ENCODE measurements at places on chromosomes 2 and 18.

DNA sequence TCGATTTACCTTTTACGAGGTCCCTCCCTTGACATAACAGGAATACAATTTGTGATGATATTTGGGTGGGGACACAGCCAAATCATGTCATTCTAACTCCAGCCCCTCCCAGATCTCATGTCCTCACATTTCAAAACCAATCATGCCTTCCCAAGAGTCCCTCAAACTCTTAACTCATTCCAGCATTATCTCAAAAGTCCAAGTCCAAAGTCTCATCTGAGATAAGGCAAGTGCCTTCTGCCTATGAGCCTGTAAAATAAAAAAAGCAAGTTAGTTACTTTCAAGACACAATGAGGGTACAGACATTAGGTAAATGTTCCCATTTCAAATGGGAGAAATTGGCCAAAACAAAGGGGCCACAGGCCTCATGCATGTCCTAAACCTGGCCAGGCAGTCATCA lies 381.1 kb downstream of the PIK3C3 start:
- DNase-seq, result no peak

- no peak for DNase-seq
Observed at GRCh38 chr2:165535471-165535870, 66.0 kb downstream of the CSRNP3 start.

DNA sequence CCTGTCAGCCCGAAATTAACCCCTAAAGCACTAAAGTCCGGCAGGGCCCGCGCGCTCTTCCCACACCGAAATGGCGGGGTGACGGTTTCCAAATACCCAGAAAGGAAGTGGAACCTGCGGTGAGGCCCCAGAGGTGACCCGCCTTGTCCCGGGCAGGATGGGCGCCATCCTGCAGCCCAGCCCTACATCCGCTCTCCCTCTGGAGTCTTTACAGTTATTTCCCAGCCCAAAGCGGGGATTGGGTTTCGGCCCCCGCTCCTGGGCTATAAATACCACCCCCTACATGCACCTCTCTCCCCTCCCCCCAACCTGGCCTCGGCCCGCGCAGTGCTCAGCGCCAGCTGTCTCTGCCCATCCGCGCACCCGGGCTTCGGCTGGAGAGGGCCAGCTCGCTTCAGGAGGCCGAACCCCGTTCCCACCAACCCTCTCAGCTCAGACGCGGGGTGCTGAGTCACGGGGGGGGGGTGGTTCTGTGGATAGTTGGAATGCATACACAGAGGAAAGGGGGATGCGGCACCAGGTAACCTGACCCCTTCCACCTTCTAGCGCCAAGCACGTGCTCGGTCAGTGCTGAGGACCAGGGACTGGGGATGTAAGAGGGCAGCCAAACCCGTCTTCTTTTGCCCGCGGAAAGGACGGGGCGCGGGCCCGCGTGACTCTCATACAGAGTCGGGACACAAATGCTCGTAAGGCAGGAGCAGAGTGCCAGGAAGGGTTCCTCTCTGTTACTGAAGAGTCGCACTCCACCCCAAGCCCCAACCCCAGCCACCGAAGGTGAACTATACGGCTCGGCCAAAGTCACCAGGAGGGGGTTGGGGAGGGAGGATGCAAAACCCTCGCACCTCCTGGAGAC lies at the start of gene TUBA4B:
TSS of gene TUBA4B (plus strand) at position 344 of the 853 bp plus-strand sequence. CDS start at position 509, 165 bp downstream.
- peak; percentile 81 for DNase-seq

- peak; percentile 33 for DNase-seq
Observed at GRCh38 chr2:61993422-61994024, 88.0 kb downstream of the COMMD1 start.

DNA sequence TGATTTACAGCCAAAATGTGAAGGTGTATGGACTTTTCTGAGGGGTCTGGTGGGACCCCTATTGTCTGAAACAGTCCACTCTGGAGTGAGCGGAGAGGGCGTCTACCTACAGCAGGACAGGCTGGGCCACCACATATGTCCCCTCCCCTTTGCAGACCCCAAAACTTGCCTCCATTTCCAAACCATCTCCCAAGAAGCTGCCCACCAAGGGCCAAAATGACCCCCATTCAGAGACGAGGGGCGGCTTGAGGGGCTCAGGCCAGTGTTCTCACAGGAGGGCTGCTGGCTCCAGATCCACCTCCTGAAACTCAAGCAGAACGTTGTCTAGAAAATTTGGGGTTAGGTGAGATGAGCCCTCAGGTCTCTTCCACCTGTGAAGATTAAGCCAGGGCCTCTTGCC lies 161.1 kb upstream of the SALL3 start:
- no peak for DNase-seq

DNA sequence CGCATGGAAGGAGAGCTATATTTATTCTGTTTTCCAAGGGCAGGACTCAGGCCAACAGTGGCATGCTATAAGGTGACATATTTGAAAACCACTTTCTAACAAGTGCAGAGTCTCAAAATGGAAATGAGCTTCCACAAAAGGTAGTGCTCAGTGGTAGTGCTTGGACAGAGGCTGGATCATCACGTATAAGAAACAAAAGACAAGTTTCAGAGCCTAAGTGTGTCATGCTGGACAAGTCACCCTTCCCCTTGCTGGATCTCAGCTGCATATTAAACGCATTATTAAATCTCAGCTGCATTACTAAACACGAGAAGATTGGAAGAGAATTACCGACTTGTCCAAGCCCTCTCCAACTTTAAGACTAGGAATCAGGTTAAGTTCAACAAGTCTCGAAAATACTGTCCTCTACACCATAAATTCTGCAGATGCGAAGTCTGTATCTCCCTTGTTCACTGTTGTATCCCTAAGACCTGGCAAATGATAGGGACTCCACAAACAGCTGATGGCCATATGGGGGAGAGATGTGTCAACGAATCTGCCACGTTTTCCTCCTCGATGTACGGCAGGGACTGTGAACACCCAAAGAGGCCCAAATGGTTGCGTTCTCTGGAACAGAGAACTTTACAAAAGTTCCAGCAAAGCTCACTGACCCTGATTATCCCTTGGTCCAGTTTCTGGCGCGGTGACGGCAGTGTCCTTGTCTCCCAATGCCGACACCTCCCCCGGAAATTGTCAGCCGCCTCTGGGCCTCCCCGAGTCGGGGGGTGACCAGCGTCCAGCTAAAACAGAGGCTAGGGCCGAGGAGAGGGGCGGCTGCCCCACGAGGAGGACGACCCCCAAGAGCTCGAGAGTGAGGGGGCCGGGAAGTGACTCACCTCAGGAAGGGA lies 611 bp downstream of the NOL10 start:
- DNase-seq, result no peak

DNA sequence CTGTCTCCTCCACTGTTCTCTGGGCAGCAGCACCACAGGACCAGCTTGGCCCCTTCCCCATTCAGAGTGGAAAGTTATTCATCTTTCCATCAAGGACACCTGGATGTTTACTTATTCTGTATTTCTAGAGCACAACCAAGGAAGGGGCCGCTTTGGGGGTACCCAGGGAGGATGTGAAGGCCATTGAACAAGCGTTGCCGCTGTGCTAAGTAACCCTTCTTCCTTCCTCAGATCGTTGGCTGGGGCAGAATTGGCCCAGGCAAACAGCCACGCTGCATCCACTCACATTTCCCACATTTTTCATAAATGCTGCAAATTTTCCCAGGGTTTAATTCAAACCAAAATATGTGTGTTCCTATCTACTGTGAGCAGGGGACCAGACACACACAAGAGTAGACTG lies 76.2 kb upstream of the NPAS2 start:
- no peak for DNase-seq

DNA sequence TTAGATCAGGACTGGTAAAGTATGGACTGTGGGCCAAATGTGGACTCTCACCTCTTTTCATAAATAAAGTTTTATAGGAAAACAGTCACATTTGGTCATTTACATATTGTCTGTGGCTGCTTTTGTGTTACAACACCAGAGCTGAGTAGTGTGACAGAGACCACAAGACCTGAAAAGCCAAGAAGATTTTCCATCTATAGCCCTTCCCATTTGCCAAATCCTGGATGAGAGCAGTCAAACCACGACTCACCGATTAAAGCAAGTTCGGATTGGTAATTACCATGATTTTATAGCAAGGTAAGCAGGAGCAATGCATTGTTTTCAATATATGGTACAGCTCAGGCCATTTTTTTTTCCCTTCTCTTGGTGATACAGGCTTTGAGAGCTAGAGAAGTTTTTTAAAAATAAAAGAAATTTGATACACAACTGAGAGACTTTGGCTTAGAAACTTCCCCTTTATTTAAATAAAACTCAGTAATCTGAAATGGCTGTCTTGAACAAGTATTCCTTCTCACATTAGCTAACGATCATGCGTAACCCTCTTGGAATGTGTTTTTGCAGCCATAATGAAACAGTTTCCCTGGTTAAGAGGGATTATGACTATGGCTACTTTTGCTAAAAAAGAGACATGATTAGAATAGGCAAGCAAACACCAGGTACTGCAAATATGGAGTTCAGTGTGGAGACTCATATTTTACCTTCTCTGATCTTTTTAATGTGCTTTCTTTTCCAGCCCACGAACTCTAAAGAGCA lies 9.5 kb upstream of the MALL start:
- peak; percentile 63 for DNase-seq

DNA sequence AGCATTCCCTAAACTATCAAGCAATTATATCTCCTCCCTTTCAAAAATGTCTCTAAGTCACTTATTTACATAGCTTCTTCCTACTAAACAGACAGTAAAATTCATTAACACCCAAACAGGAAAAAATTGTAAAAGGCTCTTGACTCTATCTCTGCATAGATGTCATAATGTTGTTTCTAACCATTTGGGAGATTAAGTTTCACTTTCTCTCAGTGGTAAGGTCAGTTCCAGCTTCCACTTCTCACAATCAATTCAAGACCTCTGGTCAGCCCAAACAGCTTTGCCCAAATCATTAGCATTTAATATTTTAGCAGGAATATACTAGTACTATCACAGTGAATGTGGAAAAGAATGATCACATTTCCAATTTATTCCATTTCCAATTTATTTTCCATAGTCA lies 374.3 kb upstream of the MC4R start:
- DNase-seq, result no peak

GRCh38 chr2:1883476-1883875 lies 139.2 kb upstream of the PXDN start:
- no peak for DNase-seq

GRCh38 chr18:48824231-48824970 lies 126.4 kb downstream of the SMAD7 start:
- no peak for DNase-seq

GRCh38 chr2:134308474-134309385 lies 54.9 kb downstream of the MGAT5 start:
- DNase-seq, result no peak

GRCh38 chr18:46755315-46756024 lies 1.4 kb downstream of the ST8SIA5 start:
- DNase-seq, result no peak

- no peak for DNase-seq
Observed at GRCh38 chr2:157901325-157901724, 25.2 kb upstream of the ACVR1 start.

DNA sequence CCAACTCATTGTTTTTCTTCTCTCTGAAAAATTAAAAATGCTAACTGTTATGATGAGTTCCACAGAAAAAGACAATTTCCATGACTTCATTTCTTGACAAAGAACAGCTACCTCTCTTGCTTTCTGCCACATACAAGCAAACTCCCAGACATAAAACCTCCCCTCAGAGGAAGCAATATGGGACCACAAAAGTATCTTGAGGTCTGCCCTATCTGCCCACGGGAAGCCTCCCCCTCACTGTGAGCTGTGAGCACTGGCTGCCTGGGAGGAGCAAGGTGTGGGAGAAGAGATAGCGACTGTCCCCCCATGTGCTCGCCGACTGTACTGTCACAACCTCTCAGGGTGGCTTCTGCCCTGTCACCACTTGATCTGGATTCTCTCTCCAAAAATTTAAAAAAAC lies 69.7 kb upstream of the NRP2 start:
- peak; percentile 13 for DNase-seq

- peak; percentile 52 for DNase-seq
Observed at GRCh38 chr18:74299746-74300145, 8.0 kb upstream of the CYB5A start.

GRCh38 chr2:11687736-11688135 lies 17.7 kb upstream of the NTSR2 start:
- peak; percentile 27 for DNase-seq

- DNase-seq, result peak; percentile 8
Observed at GRCh38 chr18:55100817-55101457, 141.7 kb upstream of the CCDC68 start.

- no peak for DNase-seq
Observed at GRCh38 chr2:101344137-101344536, 35.6 kb upstream of the RNF149 start.

DNA sequence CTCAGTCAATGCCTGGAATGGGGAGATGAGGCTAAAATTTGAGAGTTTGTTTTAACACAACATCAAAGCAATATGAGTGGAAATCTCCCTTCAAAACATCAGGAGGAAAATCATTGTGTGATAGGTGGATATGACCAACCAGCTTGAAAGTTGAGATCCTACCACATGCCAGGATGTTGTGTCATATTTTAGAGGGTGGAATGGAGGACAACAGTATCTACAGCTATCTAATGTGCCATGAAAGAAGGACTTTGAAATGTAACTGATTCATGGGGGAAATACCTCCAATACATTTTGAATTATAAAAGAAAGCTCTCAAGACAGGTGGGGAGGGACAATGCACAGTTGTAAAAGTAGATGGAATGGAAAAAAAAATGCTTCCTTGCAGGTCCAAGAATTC lies 87.8 kb downstream of the SP100 start:
- no peak for DNase-seq

DNA sequence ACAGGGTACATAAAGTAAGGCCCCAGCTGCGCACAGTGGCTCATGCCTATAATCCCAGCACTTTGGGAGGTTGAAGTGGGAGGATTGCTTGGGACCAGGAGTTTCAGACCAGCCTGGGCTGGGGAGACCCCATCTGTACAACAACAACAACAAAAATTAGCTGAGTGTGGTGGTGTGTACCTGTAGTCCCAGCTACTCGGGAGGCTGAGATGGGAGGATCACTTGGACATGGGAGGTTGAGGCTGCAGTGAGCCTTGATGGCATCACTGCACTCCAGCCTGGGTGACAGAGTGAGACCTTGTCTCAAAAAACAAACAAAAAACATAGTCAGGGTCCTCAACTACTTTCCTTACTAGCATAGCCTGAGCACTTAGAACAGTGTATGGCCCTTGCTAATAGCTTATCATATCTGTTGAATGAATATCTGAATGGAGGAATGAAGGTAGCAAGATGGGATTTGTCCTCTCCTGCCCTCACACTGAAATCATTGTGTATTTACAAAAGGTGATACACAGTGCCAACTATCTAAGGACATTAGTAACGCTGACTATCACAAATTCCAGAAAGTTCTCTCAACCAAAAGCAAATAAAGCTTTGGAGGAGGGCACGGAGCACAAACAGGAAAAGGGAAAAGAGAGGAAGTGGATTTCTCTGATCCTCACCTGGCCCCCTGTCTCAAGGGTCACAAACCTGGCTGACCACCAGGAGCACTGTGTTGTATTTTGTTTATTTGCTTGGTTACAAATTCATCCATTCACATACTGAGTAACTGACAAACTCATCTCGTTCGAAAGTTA lies 38.1 kb downstream of the L3MBTL4 start:
- no peak for DNase-seq

DNA sequence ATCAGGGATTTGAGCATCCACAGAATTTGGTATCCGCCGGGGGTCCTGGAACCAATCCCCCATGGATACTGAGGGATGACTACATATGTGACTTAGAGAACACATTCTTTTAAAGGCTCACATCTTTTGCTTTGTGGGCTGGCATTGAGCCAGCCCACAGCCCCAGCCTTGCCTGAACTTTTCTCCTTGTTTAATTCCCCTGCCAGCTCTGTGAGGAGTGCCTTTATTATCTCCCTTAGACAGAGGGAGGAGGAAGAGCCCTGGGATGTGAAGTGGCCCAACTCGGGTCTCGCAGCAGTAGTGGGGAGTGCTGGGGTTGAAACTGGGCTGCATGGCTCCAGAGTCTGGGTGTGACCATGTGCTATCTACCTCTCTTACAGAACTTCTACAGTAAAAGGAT lies 7.6 kb downstream of the TTC39C start:
- DNase-seq, result peak; percentile 23

- no peak for DNase-seq
Observed at GRCh38 chr2:128374711-128375413, 56.2 kb upstream of the HS6ST1 start.
